Hindlimb muscle (tissue), 1 donor: ENCODE measurements at places on chromosomes 13 and 19.

GRCh38 chr19:28218728-28219127 is 994.2 kb downstream of the UQCRFS1 start:
- DNase-seq = no peak

GRCh38 chr19:40216013-40216776 is 2.0 kb downstream of the TTC9B start:
- DNase-seq = no peak

- DNase-seq = no peak
Measured at GRCh38 chr13:24097064-24097463, 63.5 kb upstream of the SPATA13 start.

DNA sequence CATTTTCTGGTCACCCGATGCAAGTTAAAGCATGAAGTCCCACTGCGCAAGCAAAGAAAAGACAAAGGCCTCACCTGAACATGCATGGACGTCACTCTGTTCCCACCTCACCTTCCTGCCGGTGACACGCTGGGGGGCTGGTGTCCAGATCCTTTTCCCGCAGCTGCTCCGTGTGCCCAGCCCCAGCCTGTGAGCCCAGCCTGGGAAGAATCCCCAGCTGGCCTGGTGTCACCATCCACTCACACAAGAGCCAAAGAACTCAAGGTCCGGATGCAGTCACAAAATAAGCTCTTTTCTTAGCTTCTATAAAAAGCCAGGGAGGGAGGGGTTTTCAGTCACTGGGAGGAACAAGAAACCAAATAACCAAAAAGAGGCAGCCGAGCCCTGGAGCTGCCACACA is 249.9 kb downstream of the COL4A1 start:
- no peak for DNase-seq

DNA sequence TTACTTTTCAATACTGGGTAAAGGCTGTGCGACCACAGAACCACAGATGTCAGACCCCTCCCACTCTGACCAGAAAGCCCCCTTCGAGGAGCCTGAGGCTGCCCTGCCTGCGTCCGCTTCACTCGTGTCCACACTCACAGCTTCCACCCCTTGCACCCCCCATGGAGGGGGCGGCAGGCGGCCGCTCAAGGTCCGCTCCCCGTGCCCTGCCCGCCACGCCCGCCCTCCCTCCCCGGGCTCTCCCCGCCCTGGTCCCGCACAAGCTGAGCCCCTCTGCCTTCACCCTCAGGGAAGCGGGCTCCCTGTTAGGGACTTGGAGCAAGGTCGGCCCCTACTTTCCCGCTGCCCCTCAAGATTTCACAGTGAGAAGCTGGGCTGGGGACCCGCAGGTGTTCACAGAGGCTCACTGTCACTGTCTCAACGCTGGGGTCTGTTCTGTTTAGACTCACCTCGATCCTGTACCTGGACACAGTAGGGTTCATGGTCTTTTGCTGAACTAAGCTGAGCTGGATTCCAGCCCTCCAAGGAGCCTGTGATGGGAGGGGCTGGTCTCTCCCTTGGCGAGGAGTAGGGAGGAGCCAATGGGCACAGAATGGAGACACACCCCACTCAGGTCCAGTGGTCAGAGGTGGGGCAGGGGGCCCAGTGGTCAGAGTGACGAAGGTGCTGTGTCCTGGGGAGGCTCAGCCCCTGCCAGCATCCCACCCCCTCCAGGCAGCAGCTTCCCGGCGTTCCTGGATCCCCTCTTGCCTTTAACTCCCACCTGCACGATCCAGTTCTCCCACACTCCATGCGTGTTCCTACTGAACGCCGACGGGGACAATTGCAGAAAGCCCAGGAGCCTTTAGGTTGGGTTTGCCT is 69.5 kb downstream of the SPACA7 start:
- DNase-seq = no peak

- DNase-seq = no peak
Measured at GRCh38 chr13:20270163-20270865, 38.2 kb upstream of the GJB6 start.

GRCh38 chr13:25687471-25688225 is 315.9 kb downstream of the ATP8A2 start:
- DNase-seq = no peak

GRCh38 chr13:113118261-113119021 is 4.2 kb upstream of the F10 start:
- no peak for DNase-seq

DNA sequence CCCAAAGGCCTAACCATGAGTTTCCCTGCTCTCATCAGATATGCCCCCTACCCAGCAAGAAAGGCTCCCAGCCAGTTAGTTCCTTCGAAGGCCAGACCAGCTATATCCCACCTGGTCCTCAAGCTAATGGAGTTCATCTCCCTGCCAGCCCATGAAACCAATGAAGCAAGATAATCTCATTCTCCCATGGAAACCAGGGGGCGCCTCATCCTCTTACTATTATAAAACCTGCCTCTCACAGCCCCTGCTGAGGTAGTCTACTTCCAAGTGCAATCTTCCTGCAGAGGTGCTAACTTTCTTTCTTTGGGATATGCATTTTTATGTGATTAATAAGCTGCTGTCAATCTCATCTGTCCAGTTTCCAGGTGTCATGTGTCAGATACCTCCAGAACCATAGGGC is 34.0 kb upstream of the ZNF573 start:
- DNase-seq = no peak

DNA sequence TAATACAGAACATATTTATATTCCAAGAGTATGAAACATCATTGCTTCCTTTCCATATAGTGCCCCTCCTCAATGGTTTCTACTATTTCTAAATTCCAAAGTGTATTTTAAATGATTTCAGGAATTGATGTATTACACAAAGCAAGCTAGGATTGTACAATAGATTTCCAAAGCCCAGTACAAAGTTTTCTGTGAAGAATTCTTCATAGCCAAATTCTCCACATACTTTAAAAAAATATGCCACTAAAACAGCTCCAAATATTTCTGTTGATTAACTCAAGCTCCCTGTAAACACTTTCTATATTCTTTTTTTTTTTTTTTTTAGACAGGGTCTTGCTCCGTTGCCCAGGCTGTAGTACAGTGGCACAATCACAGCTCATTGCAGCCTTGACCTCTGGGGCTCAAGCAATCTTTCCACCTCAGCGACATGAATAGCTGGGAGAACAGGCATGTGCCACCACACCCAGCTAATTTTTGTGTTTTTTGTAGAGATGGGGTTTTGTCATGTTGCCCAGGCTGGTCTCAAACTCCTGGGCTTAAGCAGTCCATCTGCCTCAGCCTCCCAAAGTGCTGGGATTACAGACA is 50.6 kb downstream of the ELF1 start:
- no peak for DNase-seq

GRCh38 chr13:26664876-26665275 is 95.7 kb downstream of the GPR12 start:
- DNase-seq = no peak

- DNase-seq = no peak
Measured at GRCh38 chr19:50693064-50693975, 26.3 kb downstream of the SHANK1 start.

DNA sequence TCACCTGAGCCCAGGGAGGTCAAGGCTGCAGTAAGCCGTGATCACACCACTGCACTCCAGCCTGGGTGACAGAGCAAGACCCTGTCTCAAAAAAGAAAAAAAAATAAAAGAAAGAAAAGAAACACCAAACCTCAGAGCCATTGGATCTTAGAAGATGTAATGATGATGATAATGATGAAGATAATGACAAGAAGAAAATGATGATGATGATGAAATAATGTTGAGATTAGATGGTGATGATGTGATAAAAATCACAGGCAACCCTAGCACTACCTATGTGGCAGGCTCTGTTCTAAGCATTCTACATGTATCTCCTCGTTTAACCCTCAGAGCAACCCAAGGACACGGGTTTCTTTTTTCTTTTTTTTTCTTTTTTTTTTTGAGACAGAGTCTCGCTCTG is 20.1 kb upstream of the HNRNPUL1 start:
- no peak for DNase-seq

- no peak for DNase-seq
Measured at GRCh38 chr13:37340901-37341670, 235.6 kb upstream of the CSNK1A1L start.
